Caki2 (cell line): ENCODE measurements at places on chromosomes 7 and 10.

- DNase-seq, result no peak
These were observed 14.8 kb downstream of the PTPRE start for GRCh38 chr10:127921753-127922145.

DNA sequence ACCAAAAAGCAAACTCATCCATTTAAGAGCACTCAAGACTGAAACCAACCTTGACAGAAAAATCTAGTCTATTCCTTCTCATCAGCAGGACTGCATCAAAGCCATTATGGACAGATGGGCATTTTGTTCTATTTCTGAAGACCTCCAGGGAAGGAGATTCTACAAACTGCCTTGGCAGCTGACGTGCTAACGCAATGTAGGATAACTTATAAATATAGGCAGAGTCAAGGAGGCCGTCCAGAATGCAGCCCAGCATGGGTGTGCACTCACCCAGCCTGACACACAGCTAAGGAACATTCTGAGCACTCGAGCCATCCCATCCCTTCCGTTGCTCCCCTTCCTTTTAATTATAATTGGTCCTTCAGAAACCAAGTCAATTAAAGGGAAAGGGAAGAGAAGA lies 25.3 kb upstream of the NEBL start:
- DNase-seq, result no peak

- DNase-seq, result no peak
These were observed 251.1 kb upstream of the LRRN3 start for GRCh38 chr7:110839866-110840265.

GRCh38 chr7:140261522-140261921 lies 84.7 kb upstream of the KDM7A start:
- DNase-seq, result no peak

- DNase-seq, result no peak
These were observed 146.2 kb downstream of the GLI3 start for GRCh38 chr7:42090806-42091205.

DNA sequence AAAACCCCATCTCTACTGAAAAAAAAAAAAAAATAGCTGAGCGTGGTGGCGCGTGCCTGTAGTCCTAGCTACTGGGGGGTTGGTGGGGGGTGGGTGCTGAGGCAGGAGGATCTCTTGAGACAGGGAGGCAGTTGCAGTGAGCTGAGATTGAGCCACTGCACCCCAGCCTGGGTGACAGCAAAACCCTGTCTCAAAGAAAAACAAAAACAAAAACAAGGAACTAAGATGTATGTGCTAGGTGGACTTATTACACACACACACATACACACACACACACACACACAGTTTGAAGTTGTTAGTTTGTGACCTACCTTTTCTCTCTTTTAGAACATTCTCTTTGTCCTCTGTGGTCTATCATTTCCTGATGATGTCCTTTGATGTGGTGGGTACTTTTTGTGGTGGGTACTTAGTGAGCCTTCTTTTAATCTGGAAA lies 53.5 kb downstream of the EXOC6 start:
- DNase-seq, result no peak

GRCh38 chr10:68109331-68109730 lies at the start of gene MYPN:
TSS of gene MYPN (plus strand) at chr10:68109488. CDS start at chr10:68121439, 11,951 bp downstream.
- DNase-seq, result no peak

DNA sequence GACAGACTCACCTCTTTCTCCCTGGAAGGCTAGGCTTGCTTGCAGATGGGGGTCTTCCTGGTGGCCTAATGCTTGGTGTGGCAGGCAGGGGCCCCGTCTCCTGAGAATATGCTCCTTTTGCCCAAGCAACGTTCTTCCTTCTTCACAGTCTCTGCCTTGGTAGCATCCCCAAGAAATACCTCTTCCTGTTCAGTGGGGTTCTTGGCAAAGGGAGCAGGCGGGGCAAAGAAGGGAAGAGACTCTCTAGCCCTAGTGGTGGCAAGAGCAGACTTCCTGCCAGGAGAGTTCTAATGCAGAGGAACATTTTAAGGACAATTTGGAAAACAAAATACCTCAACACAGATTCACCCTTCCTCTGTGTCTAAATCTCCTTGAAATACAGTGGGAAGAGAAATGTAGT lies at the start of gene CLEC5A:
Gene CLEC5A, minus strand, starts transcription at position 179 of the 400 bp plus-strand sequence. CDS start 682 bp downstream, outside the sequence.
- DNase-seq, result no peak

GRCh38 chr7:48351900-48352299 lies 180.6 kb downstream of the ABCA13 start:
- no peak for DNase-seq
